ENCODE measurements at places on chromosomes 4 and X.
A peak's percentile ranks its signal among the peaks of the same experiment; 100 is the strongest.

GRCh38 chr4:85837439-85837733 is 362.4 kb downstream of the ARHGAP24 start:
- DNase-seq, result no peak

- DNase-seq, result no peak
These were observed 384.6 kb upstream of the IGFBP7 start for GRCh38 chr4:57494821-57495220.

- no peak for DNase-seq
These were observed 131.3 kb downstream of the FAAH2 start for GRCh38 chrX:57417827-57418226.

DNA sequence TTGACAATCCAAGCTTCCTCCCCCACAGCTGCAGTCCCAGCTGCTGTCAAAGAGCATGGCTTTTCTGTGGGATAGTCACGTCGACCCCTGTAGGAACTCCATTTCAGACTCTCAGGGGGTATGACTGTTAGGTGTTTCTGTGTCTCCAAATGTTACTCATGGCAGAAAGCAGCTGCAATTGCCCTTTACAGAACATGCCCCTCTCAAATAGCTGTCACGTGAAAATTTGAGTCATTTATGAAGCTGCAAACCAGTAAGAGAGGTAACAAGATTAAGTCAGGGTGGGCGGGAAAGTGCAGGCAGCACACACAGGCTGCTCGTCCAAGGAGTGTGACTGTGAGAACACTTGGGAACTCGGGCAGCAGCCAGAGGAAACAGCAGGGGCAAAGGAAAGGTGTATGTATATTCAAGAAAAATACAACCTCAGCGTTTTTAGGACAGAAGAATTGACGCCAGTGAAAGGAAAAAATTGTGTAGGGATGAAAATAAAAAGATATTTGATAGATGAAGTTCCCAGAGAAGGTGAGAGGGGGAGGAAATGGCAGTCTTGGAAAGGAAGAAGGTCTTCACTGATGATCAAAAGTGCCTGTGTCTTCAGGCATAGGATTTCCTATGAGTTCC is 66.5 kb upstream of the TMEM184C start:
- no peak for DNase-seq

- DNase-seq, result no peak
These were observed 24.7 kb upstream of the PRPS1 start for GRCh38 chrX:107603429-107604159.

DNA sequence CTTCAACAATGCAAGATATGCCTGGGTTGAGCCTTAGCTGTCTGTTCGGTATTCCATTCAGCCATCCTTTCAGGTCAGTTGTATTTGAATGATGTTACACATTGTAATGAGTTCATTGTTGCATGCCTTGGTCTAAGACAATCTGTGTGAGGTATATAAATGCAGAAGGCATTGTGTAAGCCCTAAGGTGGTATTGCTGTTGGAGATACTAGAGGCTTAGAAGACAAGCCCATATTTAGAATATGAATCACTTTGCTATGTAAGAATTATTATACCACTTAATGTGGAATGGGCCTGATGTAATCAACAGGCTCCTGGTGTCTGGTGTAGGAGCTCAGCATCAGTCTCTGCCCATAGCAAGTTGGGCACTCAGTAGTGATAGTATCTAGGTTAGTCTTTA is 473.4 kb upstream of the GNPDA2 start:
- no peak for DNase-seq

DNA sequence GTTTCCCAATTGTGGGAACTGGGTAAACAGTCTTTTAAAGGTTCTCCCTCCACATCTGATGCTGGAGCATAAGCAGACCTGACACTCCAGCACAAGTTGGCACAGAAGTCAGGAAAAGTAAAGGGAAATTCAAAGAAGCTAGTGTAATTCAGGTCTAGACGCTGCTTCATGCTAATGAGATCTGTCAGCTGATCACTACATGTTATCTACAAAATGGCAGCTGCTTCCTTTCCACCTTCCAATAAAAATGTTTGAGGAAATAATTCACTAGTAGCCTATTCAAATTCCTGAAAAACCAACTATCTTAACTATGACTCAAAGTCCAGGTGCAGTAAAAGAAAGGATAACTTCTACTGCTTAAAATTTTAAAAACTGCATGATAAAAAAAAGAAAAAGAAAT is 29.3 kb downstream of the DCAF8L2 start:
- DNase-seq, result no peak

GRCh38 chrX:155871934-155872333 is 9.2 kb upstream of the VAMP7 start:
- DNase-seq, result no peak

DNA sequence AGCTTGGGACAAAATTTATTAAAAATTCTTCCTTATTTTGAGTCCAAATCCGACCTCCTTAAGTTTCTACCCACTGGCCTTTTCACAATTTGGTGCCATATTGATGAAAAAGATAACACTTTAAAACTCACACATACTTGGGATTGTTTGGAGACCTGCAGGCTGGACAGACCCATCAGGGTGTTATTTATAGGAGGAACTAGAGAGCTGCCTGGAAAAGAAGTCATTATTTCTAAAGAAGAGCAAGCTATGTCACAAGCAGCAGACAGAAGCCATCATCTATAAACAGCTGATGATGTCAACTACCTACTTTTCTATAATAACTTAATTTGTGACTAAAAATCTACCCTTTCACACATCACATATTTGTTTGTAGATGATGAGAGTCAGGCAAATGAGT is 56.2 kb downstream of the COX18 start:
- no peak for DNase-seq

GRCh38 chr4:13599159-13599558 is 28.4 kb downstream of the BOD1L1 start:
- DNase-seq, result no peak

GRCh38 chrX:16208601-16209000 is 41.3 kb downstream of the MAGEB17 start:
- no peak for DNase-seq

DNA sequence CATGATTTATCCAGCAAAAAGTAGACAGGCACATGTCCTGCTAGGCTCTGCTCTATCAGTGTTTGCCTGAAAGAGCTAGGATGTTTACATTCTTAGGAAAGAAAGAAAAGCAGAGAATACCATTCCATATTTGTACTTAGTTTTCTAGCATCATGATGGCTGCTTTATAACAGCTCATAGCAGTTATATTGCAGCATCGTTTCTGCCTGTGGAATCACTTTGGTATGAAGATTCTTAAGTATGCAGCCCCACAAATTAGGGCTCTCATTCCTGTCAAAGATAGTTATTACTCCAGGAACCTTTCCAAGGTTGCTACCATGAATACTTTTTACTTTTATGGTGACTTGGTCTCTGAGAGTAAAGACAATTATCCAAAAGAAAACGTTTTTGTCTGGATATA is 119.0 kb upstream of the MYOZ2 start:
- no peak for DNase-seq

DNA sequence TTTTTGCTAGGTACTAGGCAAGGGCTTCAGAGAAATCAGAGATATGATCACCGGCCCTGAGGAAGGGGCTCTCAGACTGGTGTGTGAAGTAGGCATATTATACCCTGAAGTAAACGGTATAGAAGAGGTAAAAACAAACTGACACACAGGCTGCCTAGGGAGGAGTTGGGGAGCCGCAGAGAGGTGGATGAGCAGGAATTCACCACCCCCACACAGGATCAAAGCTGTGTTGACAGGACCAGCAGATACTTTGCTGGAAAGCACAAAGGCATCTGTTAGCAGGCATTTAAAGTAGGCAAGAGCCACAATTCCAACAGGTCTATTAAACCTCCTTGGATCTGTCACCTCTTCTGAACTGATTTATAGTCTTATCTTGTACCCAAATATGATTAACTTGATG is 71.8 kb upstream of the GPR34 start:
- no peak for DNase-seq

GRCh38 chr4:26356081-26356501 is 35.3 kb downstream of the RBPJ start:
- DNase-seq, result no peak

- no peak for DNase-seq
These were observed 74.3 kb downstream of the TMEM156 start for GRCh38 chr4:38957893-38958292.

DNA sequence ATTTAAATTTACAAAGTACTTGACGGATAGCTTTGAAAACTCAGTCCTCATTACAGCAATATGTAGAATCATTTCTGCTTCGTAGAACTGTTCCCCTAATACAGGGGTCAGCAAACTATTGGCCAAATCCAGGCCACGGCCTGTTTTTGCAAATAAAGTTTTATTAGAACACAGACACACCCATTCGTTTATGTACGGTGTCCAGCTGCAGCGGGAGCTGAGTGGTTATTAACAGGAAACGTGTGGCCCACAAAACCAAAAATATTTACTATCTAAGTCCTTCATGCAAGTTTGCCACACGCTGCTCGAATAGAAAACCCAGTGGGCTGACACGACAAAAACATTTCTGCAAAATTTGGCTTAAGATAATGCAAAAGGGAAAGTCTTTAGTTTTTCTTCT is 146.5 kb downstream of the AFAP1 start:
- no peak for DNase-seq

GRCh38 chr4:100780126-100780525 is 262.3 kb upstream of the EMCN start:
- DNase-seq, result no peak

GRCh38 chrX:108020631-108021030 is 24.2 kb upstream of the VSIG1 start:
- no peak for DNase-seq

GRCh38 chr4:40749717-40750460 is at the start of gene NSUN7:
TSS of gene NSUN7 (plus strand) at chr4:40749955. CDS start at chr4:40750694, 739 bp downstream.
- no peak for DNase-seq

GRCh38 chrX:49884290-49884862 is 5.1 kb downstream of the USP27X start:
- DNase-seq, result peak; percentile 35

DNA sequence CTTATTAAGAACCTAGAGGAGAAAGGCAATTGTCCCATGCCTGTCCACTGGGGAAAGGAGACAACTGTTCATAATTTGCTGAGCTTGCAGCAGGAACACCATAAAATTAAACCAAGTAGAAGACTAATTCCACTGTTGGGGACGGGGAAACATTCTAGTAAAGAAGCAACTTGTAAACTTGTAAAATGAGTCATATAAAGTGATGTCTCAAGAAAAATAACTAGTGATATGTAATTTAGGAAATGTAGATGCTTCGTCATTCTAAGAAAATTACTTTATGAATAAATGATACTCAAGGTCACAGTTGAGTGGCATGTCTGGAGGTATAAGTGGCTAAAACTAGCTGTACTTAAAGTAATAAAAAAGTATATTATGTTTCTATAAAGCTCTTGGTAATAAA is 121.2 kb upstream of the MID1 start:
- no peak for DNase-seq

DNA sequence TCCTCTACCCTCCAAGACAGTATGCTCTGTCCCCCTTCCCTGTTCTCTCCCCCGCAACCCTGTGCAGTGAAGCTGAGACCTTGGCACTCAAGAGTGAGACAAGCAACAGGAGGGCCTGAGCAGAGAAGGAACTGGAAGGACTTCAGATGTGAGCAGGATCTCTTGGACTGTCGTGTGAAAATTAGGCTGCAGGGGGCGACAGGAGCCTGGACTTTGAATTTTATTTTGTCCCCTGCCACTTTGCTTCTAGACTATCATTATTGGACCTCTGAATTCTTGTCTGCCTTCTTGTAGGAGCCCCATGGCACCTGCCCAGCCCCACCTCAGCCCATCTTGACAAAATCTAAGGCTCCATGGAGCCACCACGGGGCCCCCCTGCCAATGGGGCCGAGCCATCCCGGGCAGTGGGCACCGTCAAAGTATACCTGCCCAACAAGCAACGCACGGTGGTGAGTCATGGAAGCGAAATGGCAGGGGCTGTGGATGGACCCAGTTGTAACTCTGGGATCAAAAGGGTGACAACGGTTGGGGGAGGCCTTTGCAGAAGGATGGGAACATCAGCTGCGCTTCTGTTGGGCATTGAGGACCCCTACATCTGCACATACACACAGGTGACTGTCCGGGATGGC is 1.7 kb downstream of the ARAF start:
- no peak for DNase-seq

- no peak for DNase-seq
These were observed 41.8 kb downstream of the ACSL4 start for GRCh38 chrX:109691277-109691676.

DNA sequence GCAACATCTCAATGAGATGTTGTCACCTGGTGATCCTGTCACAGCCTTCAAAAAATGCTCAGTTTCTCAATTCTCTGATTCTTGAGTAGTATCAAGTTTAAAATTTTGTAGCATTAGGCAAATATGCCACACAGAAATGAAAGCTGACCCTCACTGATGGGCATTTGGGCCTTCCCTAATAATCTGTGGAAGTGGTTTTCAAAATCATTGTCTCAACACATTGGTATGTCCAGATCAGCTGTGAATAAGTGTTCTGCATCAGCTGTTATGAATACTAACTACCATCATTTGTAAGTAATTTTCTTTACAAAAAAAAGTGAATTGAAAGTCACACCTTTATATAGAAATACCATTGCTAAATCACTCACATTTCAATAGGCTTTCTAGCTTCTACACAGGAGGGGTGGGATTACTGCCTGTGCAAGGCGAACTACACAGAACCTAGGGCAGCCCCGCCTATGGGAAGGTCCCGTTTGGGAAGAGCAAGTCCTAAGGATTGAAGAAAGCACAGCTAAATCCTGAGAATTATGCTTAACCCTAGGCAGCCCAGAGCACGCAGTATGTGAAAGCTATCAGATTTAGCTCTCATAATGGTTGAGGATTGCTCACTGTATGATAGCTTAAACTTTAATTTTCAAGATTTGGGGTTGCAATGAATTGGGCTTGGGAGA is 73.4 kb downstream of the GPC3 start:
- no peak for DNase-seq

DNA sequence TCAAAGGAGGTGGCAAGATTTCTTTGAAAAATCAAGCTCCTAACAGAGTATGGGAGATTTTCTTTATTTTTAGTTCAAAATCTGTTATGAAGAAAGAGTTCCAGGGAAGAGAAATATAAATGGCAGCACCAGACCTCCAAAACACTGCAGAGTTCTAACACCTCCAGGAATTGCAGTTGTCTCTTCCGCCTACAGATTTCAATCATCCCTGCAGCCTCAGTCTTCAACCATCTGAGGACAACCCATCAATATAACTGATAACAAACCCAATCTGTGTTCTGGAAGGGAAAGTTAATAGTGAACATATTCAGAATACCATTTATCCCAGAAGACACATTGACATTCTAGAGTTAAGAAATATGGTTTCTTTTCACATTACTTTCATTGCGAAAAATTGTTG is 296.1 kb downstream of the ARAP2 start:
- DNase-seq, result no peak

DNA sequence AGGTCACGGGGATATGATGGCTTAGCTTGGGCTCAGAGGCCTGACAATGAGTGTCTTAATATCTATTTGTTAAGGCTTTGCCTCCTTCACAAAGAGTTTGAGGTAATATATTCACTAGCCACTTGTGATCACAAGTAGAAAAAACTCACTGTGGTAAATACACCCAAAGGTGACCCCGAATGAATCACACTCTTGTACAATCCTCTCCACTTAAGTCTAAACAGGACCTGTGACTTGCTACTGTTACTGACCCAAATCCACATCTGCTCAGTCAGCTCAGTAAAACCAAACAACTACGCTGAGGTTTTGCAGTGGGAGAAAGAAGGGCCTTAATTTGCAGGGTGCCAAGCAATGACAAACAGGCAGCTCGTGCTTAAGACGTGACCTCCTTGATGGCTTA is 223.8 kb upstream of the MAGEC2 start:
- no peak for DNase-seq

- no peak for DNase-seq
These were observed 37.2 kb downstream of the ATP2B3 start for GRCh38 chrX:153554519-153555167.

- DNase-seq, result no peak
These were observed 226.9 kb downstream of the FBXW7 start for GRCh38 chr4:152308951-152309350.
